ENCODE measurements at places on chromosomes 11 and 22.

DNA sequence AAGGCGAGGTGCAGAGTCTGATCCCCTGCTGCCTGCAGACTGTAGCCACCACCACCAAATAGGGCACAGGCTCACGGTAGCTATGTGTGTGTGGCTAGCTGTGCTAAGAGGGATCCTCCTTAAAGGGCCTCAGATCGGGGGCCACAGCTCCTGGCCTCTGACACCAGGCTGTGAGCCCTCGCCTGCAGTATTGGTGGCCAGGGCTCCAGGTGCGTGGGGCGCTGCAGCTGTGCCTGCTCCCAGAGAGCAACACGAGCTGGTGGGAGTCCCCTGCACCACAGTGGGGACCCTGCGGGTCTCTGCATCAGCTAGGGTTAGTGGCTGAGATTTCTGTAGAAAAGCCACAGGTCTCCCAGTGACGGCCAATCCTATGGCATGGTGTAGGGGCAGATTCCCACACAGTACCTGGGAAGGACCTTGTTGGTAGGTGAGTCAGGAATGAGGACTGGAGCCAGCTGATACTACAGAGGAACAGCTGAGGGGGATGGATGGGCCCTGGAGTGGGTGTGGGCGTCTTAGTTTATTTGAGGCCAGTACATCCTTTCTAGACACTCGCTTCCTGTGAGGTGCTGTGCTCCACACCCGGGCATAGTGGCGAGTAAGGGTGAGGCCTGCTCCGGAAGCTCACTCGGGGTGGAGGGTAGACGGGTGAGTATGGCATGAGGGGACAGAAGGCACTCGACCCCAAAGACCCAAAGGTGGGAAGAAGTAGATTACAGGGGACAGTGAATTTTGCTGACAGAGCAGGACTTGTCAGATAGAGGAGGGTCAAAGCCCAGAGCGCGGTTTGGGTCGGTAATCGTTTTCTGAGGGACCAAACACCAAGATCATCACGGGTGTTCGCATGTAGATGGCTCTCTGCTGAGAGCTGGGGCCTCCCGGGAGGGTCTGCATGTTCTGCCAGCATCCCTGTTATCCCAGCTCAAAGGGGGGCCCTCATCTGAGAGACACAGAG lies 212.5 kb downstream of the TBC1D22A start:
- DNase-seq: no peak

DNA sequence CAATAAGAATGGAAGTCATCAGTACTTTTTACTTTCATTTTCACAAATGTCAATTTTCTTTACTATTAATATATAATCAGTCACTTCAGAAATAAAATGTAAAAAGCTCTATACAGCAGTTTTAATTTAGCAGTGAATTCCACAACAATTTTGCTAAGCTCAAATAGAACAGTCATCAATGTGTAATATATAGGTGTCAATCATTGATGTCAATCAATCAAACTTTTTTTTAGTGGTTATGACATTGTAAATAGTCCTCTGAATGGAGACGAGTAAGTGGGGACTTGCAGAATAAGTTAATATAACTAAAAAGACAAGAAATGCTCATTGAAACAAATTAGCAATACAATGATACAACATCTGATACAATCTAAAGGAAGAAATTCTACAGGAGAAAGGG lies 327.4 kb downstream of the GUCY1A2 start:
- no peak for DNase-seq

- no peak for DNase-seq
Observed at GRCh38 chr11:3157381-3158130, 7.6 kb downstream of the OSBPL5 start.

DNA sequence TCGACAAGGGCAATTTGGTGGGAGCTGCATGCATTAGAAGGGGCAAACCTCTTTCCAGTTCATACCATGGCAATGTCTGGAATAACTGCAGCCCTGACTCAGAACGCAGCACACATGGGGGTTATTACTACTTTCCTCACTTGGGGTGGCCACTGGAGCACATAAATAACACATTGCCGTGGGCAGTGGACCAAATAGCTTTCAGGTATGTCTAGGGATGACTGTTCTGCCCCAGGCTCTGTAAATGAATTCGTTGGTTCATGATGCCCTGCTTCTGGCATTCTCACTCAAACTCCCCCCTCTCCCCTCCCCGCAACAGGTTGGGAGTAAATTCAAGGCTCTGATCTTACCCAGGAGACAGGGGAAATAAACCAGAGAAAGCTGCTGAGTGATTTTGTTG lies 238.0 kb upstream of the PLET1 start:
- no peak for DNase-seq

GRCh38 chr11:125082611-125083311 lies 19.7 kb downstream of the SLC37A2 start:
- no peak for DNase-seq
